ENCODE measurements at places on chromosomes 6 and 20.

GRCh38 chr6:160756871-160757270 is 54.8 kb downstream of the PLG start:
- no peak for DNase-seq

GRCh38 chr20:50903353-50904051 is 27.7 kb downstream of the ADNP start:
- DNase-seq = peak; percentile 95

DNA sequence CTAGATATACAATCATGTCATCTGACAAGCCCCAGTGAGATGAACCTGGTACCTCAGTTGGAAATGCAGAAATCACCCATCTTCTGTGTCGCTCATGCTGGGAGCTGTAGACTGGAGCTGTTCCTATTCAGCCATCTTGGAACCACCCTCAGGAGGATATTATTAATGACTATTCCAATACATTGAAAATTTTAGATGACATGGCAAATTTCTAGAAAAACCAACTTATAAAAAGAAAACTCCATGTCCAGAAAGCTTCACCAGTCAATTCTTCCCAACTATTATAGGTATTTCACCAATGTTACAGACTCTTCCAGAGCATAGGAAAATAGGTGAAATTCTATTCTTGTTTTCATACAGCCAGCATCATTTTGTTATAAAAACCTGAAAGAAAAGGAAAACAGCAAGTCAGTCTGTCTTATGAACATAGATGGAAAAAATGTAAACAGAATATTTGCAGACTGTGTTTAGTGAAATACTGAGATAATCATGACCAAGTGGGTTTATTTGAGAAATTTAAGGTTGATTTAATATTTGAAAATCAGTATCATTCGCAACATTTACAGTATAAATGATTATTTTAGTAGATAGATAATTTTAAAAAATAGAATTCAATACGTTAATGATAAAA is 43.3 kb downstream of the ATRN start:
- no peak for DNase-seq

DNA sequence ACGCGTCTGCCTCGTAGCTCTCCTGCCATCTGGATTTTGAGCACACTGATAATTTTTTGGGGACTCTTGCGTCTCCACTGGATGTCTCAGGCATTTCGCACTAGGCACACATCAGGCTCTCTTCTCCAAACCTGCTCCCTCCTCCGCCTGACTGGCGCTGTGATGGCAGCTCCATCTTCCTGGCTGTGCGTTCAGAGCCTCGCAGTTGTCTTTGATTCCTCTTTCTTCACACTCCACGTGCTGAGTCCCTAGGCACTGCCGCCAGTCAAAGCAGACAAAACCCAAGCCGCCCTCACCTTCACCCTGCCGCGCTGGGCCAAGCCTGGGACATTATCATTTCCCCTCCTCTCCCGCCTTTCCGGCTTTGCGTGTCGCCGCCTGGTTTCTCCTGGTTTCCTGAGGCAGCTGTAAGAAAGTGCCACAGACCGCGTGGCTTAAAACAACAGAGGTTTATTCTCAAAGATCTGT is 778 bp downstream of the PSMG4 start:
- DNase-seq = peak; percentile 69

DNA sequence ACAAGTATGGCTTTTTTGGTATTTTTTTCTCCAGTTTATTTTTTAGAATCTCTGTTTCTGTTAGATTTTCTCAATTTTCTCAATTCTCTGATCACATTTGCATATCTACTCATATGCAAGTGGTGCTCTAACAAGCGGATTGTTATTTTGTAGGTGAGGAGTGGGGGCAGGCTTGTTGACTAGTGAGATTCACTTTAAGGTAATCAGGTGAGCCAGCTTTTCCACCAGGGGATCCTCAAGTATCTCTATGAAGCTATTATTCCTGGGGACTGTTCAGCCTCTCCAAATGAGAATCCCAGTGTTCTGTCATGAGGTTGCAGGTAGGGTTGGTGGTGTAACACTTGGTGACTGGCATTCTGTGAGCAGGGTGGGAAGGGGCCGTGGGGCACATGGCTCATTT is 274.3 kb upstream of the FERMT1 start:
- DNase-seq = no peak

- DNase-seq = peak; percentile 20
These were observed 182.4 kb downstream of the TSHZ2 start for GRCh38 chr20:53154540-53154939.

DNA sequence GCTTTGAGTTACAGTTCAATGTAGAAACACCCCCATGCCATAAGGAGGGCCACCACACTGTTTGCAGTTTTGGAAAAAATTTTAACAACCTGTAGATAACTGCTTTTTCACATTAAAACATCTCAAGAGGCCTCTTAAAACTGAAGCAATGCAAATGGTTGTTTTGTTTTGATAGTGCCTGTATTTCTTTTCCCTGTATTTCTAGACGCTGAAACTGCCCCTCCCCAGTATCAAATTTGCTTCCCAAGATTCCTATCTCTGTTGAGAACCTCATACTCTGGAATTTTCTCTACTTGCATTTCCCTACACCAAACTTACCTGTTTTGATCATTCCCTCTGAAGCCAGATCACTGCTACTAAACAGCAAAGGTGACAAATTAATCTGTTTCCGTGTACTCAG is 98.5 kb downstream of the PHACTR1 start:
- DNase-seq = no peak

- DNase-seq = no peak
These were observed 46.5 kb upstream of the DSN1 start for GRCh38 chr20:36820073-36820472.

- DNase-seq = no peak
These were observed 25.0 kb upstream of the SLC35D3 start for GRCh38 chr6:136897071-136897470.

- no peak for DNase-seq
These were observed 41.2 kb downstream of the SLC17A5 start for GRCh38 chr6:73612611-73613010.

GRCh38 chr6:57432919-57433684 is 115.7 kb downstream of the PRIM2 start:
- DNase-seq = no peak

GRCh38 chr6:167298127-167298526 is 7.0 kb downstream of the UNC93A start:
- no peak for DNase-seq

- no peak for DNase-seq
These were observed 103.2 kb upstream of the SSTR4 start for GRCh38 chr20:22931653-22932608.

- peak; percentile 9 for DNase-seq
These were observed 198.6 kb downstream of the FOXA2 start for GRCh38 chr20:22385602-22386305.

DNA sequence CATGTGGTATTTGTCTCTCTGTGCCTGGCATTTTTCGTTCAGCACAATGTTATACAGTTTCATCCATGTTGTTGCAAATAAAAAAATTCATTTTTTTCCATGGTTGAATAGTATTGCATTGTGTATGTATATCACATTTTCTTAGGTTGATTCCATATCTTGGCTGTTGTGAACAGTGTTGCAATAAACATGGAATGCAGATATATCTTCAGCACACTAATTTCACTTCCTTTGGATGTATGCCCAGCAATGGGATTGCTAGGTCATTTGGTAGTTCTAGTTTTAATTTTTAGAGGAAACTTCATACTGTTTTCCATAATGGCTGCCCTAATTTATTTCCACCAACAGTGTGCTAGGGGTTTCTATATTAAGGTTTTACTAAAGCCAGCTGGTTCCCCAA is 52.6 kb downstream of the GFRAL start:
- DNase-seq = no peak

GRCh38 chr6:90982051-90982450 is 395.2 kb upstream of the MAP3K7 start:
- no peak for DNase-seq

GRCh38 chr6:137236581-137237355 is 17.6 kb upstream of the IFNGR1 start:
- DNase-seq = no peak

- DNase-seq = no peak
These were observed 13.5 kb upstream of the CNR1 start for GRCh38 chr6:88179692-88180091.

DNA sequence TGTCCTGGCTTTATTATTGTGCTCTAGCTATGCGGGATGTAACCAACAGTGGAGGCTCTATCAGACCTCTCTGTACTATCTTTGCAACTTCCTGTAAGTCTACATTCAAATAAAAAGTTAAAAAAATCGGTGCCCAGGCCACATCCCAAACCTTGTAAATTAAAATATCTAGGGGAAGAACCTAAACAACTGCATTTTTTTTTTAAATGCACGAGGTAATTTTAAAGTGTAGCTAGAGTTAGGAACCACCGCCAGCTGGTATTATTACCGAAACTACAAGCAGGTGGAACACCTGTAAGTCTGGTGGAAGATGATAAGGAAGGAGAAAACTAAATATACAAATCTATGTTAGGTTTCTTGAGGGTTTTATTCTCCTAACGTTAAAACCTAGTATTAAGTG is 34.5 kb upstream of the ID4 start:
- no peak for DNase-seq

- DNase-seq = no peak
These were observed 184.7 kb downstream of the HDGFL1 start for GRCh38 chr6:22754061-22754460.

DNA sequence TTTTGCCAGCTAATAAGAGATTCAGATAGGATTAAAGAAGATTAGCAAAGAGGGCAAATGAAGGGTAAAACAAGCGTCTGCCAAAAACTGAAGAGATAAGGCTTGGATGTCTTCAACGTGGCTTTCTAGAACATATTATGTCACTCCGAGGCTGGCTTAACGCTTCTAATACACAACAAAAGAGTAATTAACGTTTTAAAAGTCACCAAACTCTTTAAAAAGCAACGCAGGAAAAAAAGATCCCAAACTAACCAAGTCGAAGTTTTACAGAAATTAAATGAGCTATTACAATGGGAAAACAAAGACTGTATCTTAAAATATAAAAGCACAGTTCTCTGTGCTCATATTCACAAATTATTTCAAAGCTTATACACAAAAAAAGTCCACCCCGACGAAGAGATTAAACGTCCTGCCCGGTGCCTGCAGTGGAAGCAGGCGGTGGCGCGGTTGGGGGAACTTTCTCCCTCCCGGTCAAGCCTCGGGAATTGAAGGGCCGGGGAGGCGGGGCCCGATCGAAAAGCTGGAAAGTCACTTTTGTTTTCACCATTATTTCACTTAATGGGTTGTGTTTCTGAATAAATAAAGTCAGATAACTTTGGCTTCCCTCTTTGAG is 1.2 kb downstream of the MAK start:
- peak; percentile 66 for DNase-seq

DNA sequence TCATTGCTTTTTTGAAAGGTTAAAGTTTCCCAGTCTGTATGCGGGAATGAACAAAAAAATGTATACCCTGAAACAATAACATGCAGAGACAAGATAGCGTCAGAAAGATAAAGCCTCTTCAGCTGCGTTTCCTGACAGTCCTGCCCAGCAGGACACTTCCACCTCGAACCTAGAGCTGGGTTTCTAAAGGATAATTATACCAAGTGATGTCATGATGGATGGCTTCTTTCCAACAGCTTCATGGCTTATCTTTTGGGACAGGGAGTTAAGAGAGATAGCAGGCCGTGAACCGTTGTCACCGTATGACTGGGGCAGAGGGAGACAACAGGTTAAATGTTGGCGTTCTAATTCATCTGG is 267.6 kb upstream of the SGK1 start:
- peak; percentile 50 for DNase-seq

GRCh38 chr6:134358320-134358719 is 40.4 kb upstream of the SGK1 start:
- DNase-seq = no peak

GRCh38 chr6:155955038-155955437 is 499.4 kb upstream of the NOX3 start:
- DNase-seq = no peak

- no peak for DNase-seq
These were observed 8.3 kb downstream of the C2 start for GRCh38 chr6:31935823-31936222.

DNA sequence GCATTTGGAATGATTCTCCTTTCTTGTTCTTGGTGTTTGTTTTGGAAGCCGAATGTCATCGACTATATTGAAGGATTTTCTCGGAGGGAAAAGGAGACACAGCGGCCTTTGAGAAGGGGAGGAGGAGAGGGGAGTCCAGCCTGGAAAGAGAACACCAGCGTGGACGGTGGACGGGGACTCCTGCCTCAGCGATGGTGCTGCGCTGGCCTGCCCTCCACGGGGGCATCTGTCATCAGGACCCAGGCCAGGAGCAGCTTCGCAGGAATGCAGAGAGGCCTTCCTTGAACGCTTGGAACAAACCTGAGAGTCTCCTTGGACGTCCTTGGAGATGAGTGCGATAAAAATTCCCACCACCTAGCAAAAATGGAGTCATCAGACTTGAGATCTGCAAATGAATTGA is 8.3 kb upstream of the C6orf118 start:
- DNase-seq = no peak

DNA sequence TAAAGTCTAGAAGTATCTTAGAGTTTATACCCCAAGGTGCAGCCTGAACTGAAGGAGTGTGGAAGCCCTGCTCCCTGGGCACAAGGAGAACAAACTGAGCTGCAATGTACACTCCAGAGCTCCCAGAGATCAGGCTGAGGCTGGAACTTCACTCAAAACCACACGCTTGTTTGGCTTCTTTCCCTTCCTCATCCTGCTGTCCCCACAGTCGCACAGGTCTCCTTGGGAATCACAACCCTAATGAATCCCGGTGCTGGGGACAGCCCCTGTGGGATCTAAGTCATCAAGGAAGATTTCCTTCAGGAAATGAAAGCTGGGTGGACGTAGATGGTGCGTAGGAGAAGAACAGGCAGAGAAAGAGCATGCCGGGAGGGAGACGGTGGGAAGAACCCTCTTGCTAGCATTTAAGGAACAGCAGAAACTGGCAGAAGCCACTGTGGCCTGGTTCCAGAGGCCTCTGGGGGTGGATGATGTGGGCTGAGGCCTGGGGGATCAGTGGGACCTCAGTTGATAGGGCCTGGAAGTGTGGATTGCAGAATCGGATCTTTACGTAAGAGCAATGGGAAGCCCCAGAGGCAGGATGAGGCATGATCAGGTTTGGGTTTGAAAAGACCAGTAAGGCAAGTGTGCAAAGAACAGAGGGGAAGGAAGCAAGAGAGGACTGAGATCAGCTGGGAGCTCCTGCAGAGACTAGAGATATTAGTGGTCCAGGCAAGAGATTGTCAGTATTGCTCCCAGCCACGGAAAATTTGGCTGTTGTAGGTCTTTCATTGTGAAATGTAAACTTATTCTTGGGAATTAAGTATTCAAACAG is 21.4 kb downstream of the CYP24A1 start:
- DNase-seq = no peak

DNA sequence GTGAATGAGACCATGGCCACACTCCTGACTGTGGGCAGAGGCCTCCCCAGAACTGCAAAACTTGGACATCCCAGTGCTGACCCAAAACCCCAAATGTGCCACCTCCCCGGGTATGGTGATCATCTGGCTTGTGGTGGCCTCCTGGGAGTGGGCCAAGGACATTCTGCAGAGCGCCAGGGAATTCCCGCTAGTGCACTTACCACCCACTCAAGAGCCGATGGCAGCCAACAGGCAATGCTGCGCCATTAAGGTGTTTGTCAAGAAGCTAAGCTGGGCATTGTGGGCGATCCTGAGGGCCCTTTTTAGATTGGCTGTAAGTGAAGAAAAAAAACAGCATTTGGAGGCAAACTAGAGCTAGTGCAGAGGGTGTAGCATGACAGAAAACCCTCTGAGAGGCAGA is 9.4 kb downstream of the MMP24 start:
- DNase-seq = no peak

Data from hematopoietic multipotent progenitor cell treated with erythropoietin and hydrocortisone succinate and interleukin-3 and kit ligand, for 8 days (in vitro differentiated cells).